Stimulated activated CD4-positive, alpha-beta T cell treated with anti-CD3 and anti-CD28 coated beads, Interleukin-15, amount 100 ng/mL, for 1 hour (primary cell): ENCODE measurements at places on chromosomes 4 and X.

GRCh38 chr4:136306361-136306760 is 1225.9 kb downstream of the PCDH18 start:
- DNase-seq: no peak

GRCh38 chr4:11565899-11566298 is 137.2 kb upstream of the HS3ST1 start:
- no peak for DNase-seq

- no peak for DNase-seq
Measured at GRCh38 chr4:108693819-108694218, 43.4 kb downstream of the OSTC start.

DNA sequence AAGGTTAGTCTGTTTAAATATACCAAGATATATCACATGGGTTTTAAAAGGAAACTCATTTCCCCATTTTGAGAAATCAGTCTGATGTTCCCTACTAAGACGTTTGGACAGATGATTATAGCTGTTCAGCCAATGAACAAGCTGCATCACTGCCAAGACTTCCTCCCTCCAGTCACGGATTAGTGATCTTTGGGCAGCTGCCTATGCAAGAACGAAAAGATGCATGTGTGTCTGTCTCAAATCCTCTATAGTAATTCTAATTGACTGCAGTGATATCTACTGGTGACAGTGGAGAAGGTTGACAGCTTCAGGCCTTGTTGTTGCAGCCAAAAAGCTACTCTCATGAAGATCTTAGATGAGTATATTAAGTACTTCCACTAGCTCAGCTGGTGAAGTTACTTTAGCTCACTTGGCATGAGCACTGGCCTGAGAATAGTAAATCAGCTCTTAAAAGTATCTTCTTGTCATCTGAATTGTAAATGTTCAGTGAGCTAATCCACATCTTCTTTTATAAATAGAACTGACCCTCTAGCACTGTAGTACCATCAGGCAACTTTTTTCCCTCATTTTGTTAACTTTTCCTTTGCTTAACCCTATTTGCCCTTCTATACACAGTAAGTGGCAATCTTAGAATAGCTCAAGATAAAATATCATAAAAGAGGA is 134.5 kb upstream of the PCDH10 start:
- no peak for DNase-seq

DNA sequence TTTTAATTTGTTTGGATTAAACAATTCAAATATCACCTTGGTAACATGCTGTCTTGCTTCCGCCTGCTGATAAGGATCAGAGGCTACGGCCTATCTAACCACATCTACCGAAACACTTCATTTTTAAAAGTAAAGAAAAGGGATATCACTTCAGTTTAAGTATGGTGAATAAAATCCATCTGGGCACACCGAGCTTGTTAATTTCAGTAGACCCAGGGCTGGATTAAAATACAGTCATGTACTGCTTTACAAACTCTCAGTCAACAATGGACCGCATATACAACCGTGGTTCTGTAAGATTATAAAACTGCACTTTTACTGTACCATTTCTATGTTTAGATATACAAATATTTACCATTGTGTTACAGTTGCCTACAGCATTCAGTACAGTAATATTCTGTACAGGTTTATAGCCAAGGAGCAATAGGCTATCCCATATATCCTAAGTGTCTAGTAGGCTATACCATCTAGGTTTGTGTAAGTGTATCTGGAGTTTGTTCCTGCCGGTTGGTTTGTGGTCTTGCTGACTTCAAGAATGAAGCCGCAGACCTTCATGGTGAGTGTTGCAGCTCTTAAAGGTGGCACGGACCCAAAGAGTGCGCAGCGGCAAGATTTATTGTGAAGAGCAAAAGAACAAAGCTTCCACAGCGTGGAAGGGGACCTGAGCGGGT is 40.0 kb downstream of the SEPTIN11 start:
- no peak for DNase-seq

GRCh38 chr4:154743683-154744340 is at the start of gene LRAT:
Gene LRAT (plus strand): TSS chr4:154744000. CDS start chr4:154744327, 327 bp downstream.
- DNase-seq: no peak

GRCh38 chr4:384311-385010 is 46.8 kb downstream of the ZNF141 start:
- no peak for DNase-seq

- DNase-seq: no peak
Measured at GRCh38 chrX:12954981-12955380, 19.9 kb upstream of the TMSB4X start.

- DNase-seq: no peak
Measured at GRCh38 chrX:81229901-81230300, 28.0 kb downstream of the SH3BGRL start.

DNA sequence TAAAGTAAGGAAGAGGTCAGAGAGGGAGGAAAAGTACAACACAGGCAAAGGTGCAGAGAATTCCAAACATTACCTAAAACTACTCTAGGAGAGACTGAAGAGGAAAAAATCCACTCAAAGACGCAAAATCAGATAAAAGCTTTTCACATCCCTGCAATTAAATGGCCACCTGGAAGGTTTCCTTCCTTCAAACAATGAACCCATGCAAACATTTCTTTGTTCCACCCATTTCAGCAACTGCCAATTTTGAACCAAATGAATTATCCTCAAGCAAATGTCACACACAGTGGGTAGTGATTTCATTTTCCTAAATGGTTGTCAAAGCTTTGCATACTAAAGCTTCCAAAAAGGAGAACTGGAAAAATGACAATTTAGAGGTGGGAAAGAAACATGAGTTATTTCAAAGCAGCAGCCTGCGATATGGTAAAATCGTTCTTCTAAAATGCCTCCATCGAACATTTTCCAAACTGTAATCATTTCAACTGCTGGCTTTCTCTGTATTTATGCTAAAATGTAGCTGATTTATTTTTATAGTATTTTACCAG is 45.0 kb downstream of the APBB2 start:
- DNase-seq: no peak
